Activated CD8-positive, alpha-beta memory T cell treated with anti-CD3 and anti-CD28 coated beads, Interleukin-2, amount 50 U/mL, for 48 hours (primary cell): ENCODE measurements at places on chromosomes 2 and 18.

DNA sequence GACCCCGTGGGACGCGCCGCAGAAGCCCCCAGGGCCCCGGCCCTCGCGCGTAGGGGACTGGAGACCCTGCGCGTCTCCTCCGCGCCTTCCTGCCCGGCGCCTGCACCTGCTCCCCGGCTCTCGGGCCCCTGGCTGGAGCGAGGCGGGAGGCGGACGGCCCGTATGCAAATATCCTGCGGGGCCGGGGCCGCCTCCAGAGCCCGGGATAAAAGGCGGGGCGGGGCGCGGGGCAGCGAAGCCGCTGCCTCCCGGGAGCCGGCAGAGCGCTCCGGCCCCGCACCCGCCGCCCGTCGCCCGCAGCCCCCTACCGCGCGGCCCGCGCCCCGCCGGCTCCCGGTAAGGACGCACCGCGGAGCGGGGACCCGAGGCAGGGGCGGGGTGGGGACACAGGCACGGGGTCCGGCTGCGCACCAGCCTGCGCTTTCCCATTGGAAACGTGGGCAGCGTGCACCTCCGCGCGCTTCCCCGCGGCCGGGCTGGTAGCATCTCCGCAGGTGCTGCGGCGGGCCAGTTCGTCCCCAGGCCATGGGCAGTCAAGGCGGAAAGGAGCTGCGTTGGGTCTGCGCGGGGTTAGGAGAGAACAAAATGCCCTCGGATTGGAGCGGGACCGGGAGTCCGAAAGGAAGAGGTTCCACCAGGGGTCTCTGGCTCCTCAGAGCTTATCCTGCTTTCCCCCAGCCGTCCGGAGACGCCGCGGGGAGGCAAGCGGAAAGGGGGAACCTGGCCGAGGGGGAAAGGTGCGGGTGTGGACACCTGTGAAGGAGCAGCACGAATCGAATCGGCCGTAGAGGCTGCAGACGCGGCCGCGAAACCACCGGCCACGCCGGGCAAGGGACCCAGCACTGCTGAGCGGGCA, at the start of gene ATP6V1C2:
Gene ATP6V1C2 (plus strand): TSS at position 235 of the 856 bp plus-strand sequence. CDS start 1,220 bp downstream, outside the sequence.
- peak; percentile 56 for DNase-seq

GRCh38 chr18:48228301-48228715, 180.9 kb downstream of the ZBTB7C start:
- no peak for DNase-seq

DNA sequence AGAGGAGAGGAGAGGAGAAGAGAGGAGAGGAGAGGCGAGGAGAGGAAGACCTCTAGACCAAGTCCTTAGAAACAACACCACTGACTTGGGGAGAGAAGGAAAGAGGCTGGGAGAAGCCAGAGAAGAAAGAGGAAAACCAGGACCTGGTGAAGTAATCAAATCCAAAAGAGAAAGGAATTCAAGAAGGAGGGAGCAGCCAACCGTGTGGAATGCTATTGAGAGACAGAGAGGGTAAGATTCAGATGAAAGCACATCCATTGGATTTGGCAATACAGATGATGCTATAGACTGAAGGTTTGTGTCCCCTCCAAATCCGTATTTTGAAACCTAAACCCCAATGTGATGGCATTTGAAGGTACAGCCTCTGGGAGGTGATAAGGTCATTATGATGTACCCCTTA, 50.7 kb downstream of the GALNT14 start:
- no peak for DNase-seq

DNA sequence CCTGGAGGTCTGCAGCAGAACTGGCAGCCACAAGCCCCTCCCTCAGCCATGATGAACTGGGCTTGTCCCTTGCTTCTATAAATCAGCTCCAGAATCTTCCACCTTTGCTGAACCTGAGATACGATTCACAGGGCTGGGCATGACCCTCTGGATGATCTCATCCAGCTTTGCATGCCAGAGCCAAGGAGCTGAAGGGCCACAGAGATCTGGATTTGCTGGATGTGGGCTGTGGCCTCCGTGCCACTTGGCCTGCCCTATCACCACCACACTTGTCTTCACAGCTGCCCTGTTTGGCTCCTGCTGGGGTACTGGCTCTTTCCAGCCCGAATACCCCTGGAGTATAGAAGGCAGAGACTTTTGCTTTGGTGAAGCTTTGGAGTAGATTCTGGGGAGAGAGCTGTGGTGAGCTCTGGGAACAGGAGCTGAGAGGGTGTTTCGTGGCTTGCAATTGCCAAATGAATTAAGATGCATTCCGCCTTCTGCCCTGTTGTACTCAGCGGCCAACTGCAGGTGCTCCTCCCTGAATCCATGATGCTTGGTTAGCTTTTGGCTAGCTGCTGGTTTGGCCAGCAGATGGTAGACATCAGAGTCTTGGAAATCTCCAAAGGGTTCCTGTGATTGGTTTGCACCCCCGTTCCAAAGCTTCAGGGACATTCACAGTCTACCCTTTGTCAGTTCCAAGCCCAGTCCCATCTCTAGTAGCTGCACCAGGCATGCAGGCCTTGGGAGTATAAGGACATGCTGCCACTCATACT, 30.9 kb upstream of the GIGYF2 start:
- DNase-seq, result no peak

GRCh38 chr2:191869178-191869577, 22.3 kb upstream of the CAVIN2 start:
- no peak for DNase-seq

GRCh38 chr2:15212249-15212648, 348.9 kb downstream of the NBAS start:
- no peak for DNase-seq

GRCh38 chr2:134284119-134284670, 30.3 kb downstream of the MGAT5 start:
- no peak for DNase-seq

GRCh38 chr18:48788373-48788772, 162.4 kb downstream of the SMAD7 start:
- DNase-seq, result no peak

DNA sequence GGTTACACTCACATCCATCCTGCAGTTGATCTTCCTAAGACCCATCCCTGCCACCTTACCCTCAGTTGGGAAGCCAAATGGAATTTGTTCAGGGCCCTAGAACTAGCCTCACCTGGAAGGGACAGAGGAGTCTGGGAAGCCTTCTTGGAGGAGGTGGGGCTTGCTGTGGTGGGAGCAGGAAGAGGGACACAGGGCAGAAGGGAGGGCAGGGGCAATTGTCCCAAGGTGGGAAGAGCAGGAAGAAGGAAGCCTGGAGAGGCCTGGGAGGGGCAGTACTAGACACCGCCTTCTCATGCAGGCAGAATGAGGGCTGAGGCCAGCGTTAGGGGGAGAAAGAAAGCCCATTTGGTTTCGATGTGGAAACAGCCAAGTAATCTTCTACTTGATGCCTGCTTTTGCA, 34.1 kb upstream of the ASPRV1 start:
- peak; percentile 33 for DNase-seq

- DNase-seq, result no peak
Measured at GRCh38 chr18:58541789-58542425, 87.0 kb downstream of the ALPK2 start.

- no peak for DNase-seq
Measured at GRCh38 chr18:26448714-26449159, 99.6 kb downstream of the KCTD1 start.

DNA sequence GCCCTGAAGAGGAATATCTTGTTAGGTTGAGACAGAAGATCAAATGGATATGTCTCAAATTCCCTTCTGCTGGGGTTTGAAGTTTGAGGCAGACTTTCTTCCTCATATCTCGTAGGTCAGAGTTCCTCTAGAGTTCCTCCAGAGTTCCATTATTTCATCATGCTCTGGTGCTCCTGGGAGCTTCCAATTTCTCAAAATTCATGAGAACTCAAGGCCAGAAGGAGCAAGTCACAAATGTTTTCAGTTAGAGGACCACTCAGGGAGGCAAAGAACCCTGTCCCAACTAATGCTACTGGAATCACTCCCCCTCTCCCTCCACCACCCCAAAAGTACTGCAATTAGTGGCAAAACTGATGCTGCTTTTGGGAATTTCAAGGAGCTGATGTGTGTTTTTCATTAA, 115.7 kb upstream of the RBMS1 start:
- DNase-seq, result no peak

GRCh38 chr2:134227666-134228065, 26.2 kb upstream of the MGAT5 start:
- DNase-seq, result no peak

DNA sequence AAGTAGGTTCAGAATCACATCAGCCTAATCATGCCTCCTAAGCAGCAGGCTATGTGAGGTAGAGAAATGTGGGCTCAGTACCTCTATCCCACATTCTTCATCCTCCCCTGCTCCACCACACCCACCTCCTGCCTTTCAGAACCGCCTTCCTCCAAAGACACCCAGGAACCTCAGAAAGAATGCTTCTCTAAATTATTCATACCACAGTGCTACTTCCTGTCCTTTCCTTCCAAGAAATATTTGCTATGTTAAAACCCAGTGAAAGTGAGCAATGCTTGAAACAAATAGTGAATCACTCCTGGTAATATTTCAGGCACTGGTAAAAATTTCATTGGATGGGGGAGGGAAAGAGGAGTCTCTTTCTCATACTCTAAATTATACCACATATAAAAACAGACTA, 24.0 kb upstream of the CREB1 start:
- no peak for DNase-seq

DNA sequence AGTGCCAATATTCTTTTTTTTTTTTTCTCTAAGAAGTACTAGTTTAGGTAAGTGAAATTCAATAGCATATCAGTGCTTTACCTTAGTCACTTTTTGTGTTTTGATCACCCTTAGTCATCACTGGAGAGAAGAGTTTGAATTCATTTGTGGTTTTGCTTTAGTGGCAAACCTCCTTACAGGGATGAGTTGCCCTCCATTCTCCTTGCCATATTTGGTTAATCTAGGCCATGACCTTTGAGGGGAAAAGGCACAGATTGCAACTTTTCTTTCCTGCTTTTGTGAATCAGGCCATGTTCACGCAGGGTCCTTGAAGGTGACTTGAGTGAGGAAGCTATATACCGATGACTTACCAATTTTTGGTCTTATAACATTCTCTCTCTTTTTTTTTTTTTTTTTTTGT, 34.4 kb downstream of the PLEKHA3 start:
- no peak for DNase-seq

DNA sequence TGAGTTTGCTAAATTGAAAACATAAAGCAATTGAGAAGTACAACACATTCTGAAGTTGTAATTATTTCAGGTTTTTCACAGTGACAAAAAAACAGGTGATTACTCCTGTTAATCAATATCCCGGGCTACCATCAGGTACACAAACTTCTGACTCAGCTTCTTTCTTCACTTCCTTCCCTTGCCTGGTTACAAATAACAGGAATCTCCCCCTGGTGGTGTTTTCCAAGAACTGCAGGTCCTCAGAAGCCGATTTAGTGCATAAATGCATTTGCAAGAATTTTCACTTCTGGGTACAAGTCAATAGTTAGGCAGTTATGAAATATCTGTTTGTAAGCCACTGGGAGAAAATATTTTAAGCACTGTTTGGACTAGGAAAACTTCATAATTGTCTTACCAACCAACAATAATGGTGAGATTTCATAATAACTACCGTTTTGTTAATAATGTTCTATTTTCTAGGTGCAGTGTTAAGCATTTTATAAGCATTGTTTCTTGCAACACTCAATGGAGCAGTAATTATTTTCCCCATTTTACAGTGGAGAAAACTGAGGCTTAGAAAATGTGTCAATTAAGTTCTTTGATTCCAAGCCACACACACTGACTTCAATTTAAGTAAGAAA, 12.4 kb upstream of the GMCL1 start:
- peak; percentile 64 for DNase-seq

- DNase-seq, result no peak
Measured at GRCh38 chr2:137467246-137467862, 496.9 kb upstream of the HNMT start.

- DNase-seq, result no peak
Measured at GRCh38 chr2:25274868-25275574, 66.7 kb downstream of the DNMT3A start.

DNA sequence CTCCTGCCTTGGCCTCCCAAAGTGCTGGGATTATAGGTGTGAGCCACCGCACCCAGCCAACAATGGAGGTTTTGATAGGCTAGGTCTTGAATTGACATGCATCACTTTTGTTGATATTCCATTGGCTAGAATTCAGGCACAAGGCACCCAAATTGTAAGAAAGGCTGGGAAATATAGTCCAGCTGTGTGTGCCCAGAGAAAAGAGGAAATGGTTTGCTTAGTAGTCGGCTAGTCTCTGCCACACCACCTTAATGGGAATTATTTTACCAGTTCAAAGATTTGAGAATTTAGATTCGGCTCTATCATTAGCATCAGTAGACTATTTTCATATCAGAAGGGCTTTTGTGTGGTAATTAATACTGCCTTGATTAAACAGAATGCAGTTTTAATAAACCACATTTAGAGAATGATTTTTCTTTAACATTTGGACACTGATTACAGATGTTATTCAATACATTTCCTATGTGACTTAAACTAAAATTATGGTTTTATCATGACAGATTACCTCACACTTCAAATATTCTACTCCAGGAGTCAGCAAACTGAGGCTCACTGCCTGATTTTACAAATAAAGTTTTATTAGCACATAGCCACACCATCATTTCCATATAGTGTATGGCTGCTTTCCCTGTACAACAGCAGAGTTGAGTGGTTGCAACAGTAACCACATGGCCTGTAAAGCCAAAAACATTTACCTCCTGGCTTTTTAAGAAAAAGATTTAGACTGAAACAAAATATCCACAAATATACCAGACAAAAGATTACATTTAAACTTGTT, 27.4 kb downstream of the DBI start:
- DNase-seq, result no peak

- DNase-seq, result no peak
Measured at GRCh38 chr18:1302861-1303260, 398.2 kb downstream of the ADCYAP1 start.

DNA sequence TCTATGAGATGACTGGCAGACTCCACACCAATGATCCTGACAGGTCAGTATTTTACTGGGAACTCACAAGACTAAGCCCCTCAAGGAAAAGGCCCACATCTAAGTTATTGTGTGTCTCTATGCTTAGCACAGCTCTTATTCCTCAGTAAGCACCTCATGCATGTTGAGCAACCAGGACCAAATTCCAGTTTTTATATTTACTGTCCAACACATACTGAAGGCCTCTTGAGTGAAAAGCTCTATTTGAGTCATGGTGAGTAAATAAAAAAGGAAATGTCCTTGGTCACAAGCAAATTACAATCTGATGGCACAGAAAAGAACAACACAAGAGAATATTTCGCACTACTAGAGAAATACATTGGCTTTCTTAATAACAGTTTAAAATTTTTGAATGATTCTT, 87.9 kb upstream of the ETAA1 start:
- DNase-seq, result no peak

DNA sequence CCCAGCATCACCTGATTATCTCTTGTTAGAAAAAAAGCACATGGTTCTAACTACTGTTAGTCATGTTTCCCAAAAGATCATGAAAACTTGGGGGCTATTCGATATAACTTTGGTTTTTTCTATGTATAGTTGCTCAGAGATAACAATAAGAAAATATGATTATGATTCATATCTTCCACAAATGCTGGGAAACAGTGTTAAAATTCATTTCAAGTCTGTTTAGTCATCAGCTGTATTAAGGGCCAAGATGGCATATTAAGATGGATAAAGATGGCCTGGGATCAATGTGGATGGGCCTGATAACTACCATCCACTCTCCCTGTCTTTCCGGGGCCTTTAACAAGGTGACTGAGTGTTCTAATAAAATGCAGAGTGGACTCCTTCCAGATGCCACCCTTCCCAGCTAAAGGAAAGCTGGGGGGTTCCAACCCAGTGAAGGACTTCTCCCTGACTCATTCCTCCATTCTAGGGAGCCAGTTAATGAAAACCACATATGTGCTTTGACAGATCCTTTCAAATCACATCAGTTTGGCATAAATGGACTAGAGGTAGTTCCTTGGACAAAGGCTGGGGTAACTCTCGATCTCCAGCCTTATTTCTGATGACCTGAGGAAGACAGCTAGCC, 221.6 kb downstream of the VAPA start:
- no peak for DNase-seq
